ENCODE measurements at places on chromosomes 2 and 18. TPM values are rescaled to one million over a fixed set of nuclear protein-coding genes. Genes with fewer than 3 reads are reported as not detected.

DNA sequence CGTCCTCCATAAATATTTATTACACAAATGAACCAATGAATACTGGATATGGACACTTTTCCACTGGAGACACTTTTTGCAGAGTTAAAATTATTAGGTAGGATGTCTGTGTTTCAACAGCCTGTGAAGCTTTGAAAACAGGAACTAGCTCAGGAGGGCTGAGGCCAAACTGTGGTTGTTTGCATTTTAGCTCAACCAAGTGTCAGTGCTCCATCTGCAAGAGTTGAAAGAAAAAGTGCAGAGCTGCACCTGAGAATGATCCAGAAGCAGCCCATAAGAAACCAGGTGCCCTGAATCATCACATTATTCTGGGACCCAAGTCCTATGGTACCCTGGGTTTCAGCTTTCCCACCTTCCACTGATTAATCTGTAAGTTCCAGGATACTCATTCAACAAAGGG, 180.4 kb downstream of the TRIB2 start:
- DNase-seq, result no peak

DNA sequence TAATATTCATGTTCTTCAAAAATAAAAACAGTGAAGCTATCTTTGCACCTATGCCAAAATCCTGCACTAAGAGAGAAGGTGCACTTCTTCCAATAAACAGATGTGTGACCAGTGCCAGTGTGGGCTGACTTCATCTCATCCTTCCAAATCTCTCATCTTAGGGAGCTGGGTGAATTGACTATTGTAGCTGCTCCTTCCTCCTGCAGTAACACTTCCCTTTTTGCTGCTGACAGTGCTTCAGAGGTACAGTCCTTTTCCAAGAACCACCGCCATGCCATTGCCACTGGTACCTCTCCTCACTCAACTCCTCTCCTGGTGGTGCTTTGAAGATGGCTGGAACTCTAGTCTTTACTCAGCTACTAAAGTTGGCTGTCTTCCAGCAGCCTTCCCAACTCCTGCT, 42.1 kb upstream of the ARHGAP25 start:
- no peak for DNase-seq

DNA sequence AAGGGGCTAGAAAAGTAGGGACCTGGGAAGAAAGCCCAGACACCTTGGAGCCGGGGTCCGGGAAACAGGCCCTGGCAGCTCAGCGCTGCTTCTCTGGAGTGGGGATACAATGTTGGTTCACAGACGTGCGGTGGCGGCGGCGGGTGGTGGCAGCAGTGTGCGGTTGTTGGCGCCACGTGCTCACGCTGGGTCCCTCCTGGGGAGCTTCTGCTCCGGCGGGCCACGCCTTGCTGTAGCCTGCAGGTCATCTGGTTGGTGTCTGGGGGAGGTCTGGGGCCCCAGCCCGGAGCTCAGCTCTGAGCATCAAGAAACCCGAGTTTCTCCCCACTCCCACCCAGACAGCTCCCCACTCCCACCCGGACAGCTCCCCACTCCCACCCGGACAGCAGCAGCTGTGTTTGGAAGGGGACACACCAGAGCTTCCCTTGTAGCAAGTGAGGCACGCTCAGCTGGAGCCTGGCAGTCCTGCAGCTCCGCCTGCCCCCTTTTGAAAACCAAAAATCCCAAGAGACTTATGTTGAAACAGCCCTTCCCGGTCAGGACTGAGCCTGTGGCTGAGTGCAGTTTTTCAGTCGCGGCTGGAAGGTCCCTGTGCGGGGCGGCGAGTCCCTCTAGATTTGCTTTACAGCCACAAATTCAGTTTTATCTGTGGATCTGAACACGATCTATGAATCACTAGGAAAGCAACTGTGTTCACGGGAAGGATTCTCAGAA, 46.9 kb downstream of the NFATC1 start:
- peak; percentile 96 for DNase-seq

DNA sequence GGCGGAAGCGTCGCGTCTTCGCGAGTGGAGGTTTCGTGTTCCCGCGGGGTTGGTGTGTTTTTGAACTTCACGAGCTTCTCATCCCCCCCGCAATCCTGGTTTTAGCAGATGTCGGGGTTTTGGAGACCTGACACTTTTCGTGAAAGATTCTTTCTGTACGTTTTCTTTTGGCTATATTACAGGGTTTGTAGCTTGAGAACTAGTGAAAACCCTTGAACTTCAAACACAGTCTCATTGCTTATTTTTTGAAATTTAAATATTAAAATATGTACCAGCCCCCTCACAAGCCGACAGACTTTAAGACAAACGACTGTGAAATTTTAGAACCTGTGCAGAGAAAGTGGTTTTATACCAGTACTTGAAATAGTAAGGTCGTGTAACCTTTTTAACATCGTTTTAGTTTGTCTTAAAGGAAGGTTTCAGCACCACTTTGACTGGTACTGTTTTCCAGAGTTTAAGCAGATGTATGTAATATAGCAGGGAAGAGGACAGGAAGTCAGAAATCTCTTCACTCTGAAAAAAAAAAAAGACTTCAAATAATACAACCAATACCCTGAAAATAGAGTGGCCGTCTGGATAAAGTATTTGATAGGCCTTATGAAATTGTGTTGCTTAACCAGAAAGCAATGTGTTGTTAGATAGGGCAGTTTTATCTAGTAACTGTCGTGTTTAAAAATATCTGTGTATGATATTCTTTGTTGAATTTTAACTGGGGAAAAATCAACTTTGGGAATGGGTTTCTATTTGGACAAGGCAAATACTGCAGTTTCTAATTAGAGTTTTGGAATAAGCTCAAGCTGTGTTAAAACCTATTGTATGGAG, 1.4 kb downstream of the SPATS2L start:
- DNase-seq, result peak; percentile 84

GRCh38 chr18:14941256-14941655, 193.3 kb downstream of the ANKRD30B start:
- DNase-seq, result peak; percentile 43

DNA sequence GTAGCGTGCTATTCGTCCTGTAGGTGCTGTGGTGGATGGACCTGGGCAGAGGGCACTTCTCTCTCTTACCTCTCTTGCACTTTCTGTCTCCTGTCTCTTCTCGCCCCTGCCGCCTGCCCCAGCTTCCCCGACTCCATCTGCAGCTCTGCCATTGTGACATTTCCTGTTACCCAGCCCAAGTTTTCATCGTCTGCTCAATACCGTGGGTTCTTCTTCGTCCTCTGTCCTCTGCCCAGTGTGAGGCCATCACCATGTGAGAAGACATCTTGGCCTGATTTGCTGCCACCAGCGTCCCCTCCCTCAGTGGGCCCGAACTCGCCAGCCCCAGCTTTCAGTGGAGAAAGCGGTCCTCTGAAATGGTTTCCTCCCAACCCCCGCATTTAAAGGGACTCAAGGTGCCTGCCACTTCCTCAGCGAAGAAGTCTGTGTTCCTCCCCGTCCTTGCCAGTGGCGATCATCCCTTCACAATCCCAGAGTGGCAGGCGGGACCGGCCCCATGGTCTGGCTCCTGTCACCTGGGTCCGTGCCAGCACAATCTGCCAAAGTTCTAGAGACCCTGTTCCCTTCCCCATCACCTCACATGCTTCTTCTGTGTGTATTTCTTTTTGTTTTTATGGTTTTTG, 18.0 kb downstream of the TGOLN2 start:
- DNase-seq, result no peak

- peak; percentile 42 for DNase-seq
Observed at GRCh38 chr18:45447355-45448265, 167.7 kb upstream of the SLC14A2 start.

DNA sequence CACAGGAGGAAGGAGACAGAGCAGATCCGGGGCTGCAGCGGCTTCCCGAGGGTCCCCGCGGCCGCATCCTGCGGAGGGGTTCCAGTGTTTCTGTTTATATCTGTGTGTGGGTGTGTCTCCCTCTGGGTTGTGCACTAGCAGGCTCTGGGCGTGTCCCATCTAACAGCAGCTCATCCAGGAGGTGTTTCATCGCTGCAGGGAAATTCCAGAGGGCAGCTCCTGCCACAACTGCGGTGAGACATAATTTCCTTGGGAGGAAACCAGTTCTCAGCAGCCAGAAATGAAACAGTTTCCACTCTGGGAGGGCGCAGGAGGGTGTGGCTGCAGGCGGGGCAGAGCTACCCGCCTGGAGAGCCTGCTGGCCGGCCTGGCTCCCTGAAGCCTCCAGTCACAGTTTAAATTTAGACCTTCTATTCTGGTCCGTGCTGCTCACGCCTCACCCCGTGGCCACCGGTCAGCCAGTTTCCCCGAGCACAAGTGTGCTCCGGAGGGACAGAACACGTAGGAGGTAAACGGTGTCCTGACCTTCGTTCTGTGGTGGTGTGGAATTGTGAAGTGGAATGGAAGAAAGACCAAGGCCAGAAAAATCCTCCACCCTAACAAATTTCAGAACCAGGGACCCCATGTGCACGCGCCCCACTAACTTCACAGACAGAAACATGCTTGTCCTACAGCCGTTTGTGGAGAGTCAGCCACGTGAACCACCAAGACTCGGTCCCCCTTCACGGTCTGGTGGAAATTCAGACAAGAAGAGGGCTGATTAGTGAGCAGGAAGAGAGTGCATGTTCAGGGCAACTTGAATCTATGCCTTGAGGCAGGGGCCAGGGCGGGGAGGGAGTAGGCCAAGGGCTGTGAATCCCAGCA, 50.2 kb downstream of the TEX44 start:
- peak; percentile 97 for DNase-seq

- no peak for DNase-seq
Observed at GRCh38 chr18:5510135-5510846, 33.5 kb downstream of the EPB41L3 start.

GRCh38 chr2:120651818-120652217, 83.8 kb upstream of the GLI2 start:
- no peak for DNase-seq

GRCh38 chr2:9003616-9004337, at the start of gene MBOAT2:
Gene MBOAT2, minus strand, starts transcription at chr2:9003684. Its CDS starts 70 bp downstream, at chr2:9003614.
- peak; percentile 99 for DNase-seq

GRCh38 chr18:79629249-79629558, 50.4 kb upstream of the CTDP1 start:
- no peak for DNase-seq

DNA sequence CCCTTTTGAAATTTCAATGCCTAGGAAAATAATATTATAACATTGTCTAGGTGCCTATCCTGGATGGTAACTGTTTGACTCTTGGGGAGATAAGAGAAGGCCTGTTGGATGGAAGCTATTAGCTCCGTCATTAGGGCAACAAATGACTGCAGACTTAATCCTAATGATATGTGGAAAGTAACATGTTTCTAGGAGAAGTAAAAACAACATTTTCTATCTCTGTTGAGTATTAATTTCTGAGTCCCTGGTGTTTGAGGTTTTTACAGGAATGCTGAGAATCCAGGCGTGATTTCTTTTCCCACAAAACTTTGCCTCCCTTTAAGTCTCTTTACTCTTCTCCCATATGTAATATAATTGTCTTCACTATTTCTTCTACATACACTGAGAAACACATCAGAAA, 159.1 kb downstream of the GALNT1 start:
- no peak for DNase-seq

DNA sequence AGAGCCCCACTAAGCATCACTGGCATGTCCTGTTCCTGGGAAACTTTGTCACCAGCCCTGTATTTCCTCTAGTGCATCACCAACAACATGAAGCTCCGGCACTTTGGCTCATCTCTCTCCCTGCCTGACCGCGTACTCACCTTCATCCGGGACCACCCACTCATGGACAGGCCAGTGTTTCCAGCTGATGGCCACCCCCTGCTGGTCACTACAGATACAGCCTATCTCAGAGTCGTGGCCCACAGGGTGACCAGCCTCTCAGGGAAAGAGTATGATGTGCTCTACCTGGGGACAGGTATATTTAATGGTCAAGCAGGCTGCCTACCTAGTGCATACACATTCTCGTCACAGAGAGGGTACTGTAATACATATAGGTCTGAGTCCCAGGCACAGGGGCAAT, 21.0 kb downstream of the SEMA4F start:
- no peak for DNase-seq

DNA sequence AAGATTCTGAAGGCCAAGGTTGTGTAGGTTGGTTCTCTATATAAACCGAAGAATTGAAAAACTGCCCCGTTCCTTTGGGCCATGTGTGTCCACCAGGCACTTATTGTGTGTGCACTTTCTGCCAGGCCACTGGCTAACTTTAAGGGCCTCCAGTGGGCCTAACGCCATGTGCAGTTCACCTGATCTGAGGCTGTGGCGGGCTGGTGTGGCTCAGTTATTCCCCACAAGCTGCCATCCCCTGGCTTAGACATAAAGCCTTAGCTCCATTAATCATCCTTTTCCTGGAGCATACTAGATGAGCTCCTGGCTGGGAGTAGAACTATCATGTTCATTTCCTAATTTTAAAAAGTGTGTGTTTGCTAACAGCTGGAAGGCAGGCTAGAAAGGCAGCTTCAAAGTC, 304.1 kb upstream of the TNP1 start:
- DNase-seq, result no peak

DNA sequence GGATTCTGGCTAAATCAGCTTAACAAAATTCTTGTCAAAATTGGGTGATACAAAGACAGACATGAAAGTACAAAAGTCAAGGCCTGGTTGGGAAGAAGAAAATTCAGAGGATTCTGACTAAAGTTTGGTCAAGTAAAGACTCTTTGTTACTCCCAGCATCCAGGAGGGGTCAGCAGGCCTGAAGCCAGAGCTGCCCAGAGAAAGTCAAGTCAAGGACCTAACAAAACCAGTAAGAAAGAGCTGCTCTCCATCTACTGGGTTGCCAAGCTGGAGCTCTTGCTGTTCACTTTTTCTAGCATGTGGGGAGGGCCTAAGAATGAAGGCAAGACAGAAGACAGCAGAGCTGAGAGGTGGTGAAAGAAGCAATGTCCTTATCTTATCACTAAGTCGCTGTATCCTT, 143.3 kb downstream of the C1D start:
- no peak for DNase-seq

DNA sequence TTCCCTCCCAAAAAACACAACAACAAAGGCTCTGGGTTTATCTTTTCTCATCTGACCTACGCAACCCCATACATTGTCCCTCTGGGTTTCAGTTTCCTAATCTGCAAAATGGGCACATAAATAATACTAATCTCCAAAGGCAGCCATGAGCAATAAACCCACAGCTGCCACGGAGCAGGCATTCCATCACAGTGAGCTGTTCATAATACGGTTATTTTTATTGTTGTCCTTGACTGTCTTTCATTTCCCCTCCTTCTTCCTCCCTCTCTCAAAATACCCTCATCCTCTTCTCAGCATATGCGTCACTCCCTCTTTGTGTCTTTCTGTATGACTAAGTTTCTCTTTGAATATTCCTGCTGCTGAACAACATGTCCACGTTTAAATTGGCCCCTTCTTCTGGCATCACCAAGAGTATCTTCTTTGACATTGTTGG, 129.8 kb upstream of the CAB39 start:
- peak; percentile 45 for DNase-seq

- DNase-seq, result no peak
Observed at GRCh38 chr2:191881982-191882816, 35.3 kb upstream of the CAVIN2 start.

Gene OBSL1
- total RNA-seq, result 60.4 TPM

Gene KLF11
- total RNA-seq, result 8.3 TPM

Gene GAD1
- 0.36 TPM for total RNA-seq

Gene RESP18
- total RNA-seq, result not detected

Gene CYTIP
- 1.4 TPM for total RNA-seq

Gene HMSD
- under 0.01 TPM for total RNA-seq

Gene COLEC12
- 56.9 TPM for total RNA-seq

Data from osteoblast (primary cell).